ENCODE measurements at places on chromosomes 5 and 9.

- DNase-seq = no peak
Measured at GRCh38 chr5:136811086-136811485, 445.7 kb upstream of the TRPC7 start.

DNA sequence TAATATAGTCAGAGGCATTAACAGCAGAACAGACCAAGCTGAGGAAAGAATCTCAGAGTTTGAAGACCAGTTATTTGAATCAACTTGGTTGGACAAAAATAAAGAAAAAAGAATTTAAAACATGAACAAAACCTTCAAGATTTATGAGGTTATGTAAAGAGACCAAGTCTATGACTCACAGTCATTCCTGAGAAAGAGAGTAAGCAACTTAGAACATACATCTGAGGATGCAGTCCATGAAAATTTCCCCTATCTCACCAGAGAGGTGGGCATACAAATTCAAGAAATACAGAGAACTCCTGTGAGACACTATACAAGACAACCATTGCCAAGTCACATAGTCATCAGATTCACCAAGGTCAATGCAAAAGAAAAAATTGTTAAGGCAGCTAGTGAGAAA lies 17.4 kb upstream of the C9orf72 start:
- no peak for DNase-seq

DNA sequence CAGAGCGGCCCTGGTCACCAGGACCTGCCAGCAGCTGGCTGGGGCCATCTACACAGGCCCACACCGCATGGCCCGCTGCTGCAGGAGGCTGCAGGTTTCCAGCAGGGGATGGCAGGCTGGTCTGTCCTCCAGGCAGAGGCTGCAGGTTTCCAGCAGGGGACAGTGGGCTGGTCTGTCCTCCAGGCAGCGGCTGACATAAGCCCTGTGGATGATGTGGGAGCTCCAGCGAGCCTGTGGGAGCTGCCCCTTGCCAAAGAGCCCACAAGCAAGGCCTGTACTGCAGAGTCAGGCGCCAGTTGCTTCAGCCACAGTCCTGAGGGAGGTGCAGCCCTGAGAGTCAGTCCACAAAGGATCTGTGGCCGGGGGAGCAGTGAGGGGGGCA lies 18.5 kb downstream of the TPPP start:
- no peak for DNase-seq

- DNase-seq = no peak
Measured at GRCh38 chr9:116247791-116248374, 94.3 kb downstream of the PAPPA start.

DNA sequence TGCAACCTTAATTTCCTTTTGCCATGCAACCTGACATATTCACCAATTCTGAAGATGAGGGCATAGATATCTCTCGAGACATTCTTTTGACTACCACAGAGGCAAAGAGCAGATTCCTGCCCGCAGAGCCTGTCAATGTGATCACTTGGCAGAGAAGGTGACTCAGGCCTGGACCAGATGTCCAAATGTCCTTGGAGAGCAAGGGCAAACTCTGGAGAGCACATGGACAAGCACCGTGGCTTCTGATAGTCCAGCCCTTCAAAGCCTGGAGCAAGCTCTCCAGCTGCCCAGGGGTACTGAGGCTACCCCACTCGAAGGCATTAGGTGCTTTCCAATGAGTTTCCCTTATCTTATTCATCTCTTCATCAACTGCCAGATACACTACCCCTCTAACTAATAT lies 50.4 kb upstream of the ALDH1B1 start:
- DNase-seq = no peak

GRCh38 chr5:87717761-87718160 lies 305.0 kb upstream of the CCNH start:
- no peak for DNase-seq

- no peak for DNase-seq
Measured at GRCh38 chr5:149666212-149666852, 63.8 kb upstream of the PPARGC1B start.

DNA sequence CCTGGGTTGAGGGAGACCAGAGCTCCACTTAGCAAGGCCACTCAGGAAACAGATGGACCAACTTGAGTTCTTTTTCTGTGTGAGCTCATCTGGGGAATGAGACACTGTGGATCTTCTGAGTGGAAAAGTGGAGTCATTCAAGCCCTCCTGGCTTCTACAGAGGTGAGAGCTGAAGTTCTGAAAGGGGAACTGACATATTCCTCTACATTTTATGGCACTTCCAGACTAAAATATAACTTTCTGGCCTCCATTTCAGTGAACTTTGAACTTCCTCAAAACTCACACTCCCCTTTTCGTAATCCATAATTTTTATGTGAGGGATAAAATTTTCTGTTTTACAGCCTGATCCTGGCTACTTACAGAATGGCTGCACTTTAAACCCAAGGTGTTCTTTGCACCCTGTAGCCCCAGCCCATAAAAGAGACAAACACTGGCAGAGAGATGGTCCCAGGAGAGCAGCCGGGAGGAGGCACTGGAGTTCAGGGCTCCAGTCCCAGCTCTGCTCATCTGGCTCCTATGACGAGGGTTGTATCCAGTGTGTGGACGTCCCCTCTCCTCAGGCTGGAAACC lies 10.8 kb downstream of the SPAAR start:
- no peak for DNase-seq

DNA sequence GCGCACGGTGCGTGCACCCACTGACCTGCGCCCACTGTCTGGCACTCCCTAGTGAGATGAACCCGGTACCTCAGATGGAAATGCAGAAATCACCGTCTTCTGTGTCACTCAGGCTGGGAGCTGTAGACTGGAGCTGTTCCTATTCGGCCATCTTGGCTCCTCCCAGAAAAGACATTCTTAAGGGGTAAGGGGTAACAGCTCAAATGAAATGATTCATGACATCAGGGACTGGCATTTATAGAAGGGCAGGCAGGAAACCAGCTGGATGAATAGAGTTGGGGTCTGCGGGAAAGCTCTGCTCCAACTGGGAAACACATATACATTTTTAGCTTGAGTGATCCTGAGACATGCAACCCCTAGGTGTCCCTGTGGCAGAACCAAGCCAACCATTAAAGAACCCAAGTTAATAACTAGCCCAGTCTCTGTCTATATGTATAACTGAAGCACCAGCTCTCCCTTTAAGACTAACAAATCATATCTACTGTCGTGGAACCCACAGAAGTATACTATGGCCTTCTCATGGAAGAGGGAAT lies 119.3 kb downstream of the LMNB1 start:
- DNase-seq = no peak

DNA sequence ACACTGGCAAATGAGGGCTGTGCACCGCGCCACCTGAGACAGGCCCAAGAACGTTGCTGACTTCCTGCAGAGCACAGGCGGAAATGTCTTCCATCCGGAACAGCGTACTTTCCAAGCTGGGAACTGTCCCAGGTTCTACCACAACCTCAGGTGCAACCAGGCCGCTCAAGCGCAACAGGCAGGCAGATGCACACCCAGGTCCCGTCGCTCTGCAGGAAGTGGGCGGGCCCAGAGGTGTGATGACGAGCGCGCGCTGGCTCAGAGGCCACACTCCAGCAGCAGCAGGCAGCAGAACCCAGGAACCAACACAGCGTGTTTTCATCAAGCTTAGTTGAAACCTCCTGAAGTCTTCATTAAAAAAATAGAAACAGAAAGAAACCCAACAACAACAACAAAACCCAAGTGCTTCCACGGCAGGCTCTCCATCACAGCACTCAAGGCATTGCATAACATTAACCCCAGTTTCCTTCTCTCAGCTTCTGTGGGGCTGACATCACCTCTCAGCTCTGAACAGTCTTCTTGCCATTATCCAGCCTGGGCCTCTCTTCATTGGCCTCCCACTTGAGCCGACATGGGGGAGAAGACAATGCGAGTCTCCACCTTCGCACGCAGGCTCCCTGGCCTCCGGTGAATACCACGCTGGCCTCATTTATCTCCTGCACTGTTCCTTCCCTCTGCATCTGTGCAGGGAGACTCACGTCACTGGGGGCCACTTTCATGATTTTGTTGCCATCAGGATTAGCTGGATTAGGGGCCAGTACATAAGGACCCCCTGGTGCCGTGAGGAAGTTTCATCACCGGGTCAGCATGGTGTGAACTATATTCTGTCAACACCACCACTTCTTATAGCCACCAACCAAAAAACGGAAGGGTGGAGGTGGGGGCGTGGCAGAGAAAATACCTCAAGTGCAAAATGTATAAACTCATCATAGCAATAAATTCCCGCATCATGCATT lies 22.1 kb downstream of the PTCH1 start:
- DNase-seq = no peak

- peak; percentile 48 for DNase-seq
Measured at GRCh38 chr5:175059687-175060211, 335.4 kb downstream of the MSX2 start.

- no peak for DNase-seq
Measured at GRCh38 chr9:93141771-93142483, 7.9 kb upstream of the NINJ1 start.

DNA sequence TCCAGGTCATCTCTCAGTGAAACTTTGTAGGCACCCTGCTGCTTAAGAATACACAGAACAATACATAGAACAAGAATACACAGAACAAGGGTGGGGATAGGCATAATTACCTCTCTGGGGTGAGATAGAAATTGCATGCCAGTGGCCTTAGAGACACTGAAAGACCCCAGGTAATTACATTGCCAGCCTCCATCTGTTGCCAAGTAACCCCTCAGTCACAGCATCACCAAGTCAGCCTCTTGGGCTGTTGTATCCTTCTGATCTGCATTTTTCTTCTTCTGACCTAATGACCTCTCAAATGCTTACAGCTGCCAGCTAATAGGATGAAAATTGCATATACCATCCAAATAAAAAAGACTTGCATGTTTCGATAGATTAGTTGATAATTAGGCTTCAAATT lies 167.7 kb downstream of the GRIA1 start:
- DNase-seq = no peak

DNA sequence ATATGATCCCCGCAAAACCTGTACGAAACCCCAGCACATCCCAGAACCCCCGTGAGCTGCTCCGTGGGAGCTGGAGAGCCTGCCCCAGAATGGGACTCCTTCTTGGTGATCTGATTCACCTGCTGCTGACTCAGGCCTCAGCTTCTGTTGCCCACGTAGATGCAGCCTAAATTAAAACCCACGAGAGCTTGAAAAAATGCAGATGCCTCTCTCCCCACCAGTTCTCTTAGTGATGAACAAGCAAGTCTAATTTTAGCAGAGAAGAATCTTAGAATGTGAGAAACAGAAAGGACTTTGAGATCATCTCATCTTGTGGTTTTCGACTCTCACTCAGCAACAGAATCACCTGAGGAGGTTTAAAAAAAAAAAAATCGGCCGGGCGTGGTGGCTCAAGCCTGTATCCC lies 57.6 kb downstream of the TMOD1 start:
- no peak for DNase-seq

DNA sequence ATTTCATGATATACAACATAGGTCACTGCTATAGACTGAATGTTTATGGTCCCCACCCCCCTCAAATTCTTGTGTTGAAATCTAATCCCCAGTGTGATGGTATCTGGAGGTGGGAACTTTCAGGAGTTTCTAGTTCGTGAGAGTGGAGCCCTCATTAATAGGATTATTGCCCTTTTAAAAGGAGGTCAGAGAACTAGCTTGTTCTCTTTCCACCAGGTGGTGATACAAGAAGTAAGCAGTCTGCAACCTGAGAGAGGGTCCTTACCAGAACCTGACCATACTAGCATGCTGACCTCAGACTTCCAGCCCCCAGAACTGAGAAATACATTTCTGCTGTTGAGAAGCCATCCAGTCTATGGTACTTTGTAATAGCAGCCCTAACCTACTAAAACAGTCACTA lies 33.3 kb downstream of the TMEM161B start:
- no peak for DNase-seq

- no peak for DNase-seq
Measured at GRCh38 chr5:749101-749670, 35.3 kb downstream of the ZDHHC11B start.

DNA sequence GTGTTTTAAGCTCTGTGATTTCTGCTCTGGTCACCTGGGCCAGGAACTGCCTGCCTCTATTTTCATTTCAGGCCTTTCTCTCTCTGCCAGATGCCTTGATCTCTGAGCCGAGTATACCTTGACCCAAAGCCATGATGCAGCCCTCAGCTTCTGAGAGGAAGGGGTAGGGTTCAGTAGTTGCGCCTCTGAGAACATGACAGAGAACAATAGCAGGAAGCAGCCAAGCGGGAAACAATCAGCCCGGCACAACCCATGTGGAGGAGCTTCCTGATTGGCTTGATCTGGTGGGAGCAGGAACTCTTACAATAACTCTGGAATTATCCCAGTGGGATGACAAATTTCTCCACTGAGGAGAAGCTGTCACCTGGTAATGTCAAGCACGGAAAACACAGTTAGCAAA lies 127.4 kb downstream of the PALM2AKAP2 start:
- DNase-seq = peak; percentile 18

GRCh38 chr9:27041746-27042145 lies 36.3 kb upstream of the LRRC19 start:
- DNase-seq = no peak

DNA sequence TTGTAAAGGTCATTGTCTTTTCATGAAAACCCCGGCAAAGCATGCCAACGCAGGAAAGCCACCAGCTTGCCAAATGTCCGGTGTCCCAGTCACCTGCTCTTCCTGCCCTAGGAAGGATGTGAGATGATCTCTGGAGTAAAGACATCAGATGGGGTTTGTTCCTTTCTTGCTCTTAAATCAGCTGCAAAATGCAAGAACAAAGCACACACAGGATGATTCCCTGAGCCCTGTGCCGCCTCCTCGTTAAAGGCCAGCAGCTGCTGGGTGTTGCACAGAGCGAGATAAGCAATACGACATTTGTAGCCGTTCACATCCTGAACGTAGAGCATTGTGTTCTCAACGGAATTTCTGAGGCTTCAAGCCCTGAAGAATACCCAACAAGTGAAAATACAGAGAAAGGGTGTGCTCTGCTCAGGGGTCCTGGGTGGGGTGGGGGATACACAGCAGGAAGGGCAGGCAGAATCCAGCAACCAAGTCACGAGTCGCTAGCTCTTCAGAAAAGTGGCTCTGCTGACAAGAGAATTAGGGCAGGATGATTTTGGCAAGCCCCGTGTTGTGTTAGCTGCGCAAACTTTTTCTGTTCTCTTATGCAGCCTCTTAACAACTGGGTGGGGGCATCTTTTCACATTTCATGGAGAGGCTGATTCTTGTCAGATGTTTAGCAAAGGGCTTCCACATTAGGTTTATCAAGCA lies 229.2 kb upstream of the MAP3K1 start:
- DNase-seq = no peak

GRCh38 chr9:135583688-135584011 lies 22.1 kb downstream of the PAEP start:
- DNase-seq = no peak

DNA sequence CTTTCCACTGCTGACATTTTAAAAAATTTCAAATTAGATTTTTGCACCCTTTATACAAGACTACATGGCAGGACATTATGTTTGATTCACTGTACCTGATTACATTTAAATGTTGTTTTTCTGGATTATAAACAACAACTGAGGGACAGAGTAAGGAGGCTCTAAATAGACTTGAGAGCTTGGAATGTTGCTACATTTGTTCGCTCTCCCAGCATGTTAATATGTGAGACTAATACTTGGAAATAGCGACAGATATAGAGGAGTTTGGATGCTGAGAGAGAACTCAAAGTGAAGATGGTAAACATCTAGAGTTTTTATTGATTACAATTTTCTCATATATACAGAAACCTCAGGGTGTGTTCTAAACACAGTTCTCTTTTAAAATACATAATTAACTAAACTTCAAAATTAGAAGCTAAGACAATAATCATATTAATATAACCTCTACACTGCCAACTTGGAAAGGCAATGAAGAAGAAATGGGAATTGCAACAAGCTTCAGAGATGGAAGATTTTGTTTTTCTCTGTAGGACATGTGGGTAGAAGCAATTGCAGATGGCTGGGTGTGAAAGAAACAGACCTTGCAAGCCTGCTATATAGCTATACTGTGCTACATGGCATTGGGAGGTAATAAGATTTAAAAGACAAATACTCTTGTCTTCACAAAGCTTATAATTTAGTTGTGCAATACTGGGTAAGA lies 1.4 kb upstream of the NDFIP1 start:
- DNase-seq = no peak

Data from hippocampal formation (tissue), 2 donors.